IMR-90 (cell line): ENCODE measurements at places on chromosomes 16 and 17. TPM values are rescaled to one million over a fixed set of nuclear protein-coding genes. Genes with fewer than 3 reads are reported as not detected.

DNA sequence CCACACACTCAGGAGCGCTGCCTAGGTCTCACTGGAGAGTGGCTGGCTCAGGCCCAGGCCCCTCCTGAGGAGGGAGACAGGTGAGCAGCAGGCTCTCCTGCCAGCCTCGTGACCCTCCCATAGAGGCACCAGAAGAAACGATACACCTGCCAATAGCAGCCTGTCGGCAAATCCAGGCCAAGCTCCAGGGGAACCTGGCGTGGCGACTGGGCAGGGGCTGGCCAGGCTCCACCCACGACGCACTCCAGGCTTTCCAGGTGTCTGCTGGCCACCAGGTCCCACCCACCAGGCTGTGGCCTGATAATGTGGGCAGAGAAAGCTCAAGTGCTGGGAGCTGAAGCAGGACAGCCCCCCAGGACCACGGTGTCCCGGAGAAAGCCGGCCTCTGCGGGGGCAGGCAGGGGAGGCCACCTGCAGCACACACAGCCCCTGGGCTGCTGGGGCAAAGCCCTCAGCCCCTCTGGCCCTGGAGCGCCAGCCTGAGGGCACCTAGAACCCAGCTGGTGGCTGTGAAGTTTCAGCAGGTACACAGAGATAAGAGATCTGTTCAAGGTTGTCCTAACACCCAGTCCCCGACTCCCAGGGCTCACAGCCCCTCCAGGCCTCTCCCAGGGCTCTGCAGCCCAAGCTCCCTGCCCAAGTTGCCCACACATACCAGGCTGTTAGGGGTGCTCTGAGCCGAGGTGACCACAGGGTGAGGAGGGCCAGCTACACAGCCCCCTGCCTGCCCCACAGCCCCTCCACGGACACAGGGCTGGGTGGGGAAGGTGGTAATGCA, 2.4 kb downstream of the PGAP6 start:
- no peak for DNase-seq
- peaks cover 27% of the 10 kb centered on the region for H3K36me3 ChIP-seq
- H3K27ac ChIP-seq = no peak overlapping the region
- peaks cover 2% of the 10 kb centered on the region; the same call in 1 of the 2 replicates for H3K4me1 ChIP-seq

Gene CA7
- total RNA-seq = not detected in 2 replicates

DNA sequence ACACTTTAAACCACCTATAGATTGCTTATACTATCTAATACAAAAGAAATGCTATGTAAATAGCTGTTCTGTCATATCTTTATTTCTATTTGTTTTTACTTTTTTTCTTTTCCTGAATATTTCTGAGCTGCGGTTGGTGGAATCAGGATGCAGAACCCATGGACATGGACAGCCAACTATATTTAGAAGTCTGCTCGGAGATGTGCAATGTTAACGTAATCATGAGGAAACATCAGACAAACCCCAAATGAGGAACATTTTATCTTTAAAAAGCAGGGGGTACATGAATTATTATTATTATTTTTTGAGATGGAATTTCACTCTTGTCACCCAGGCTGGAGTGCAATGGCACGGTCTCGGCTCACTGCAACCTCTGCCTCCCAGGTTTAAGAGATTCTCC, 31.4 kb upstream of the GHDC start:
- H3K4me3 ChIP-seq = no peak overlapping the region
- no peak for DNase-seq
- peaks cover 25% of the 10 kb centered on the region for H3K36me3 ChIP-seq
- H3K27ac ChIP-seq = no peak overlapping the region

- peak overlapping the region; percentile 80 for H3K27ac ChIP-seq
- H3K4me3 ChIP-seq = peak overlapping the region; percentile 95
- peaks cover 7% of the 10 kb centered on the region for H3K4me1 ChIP-seq
- DNase-seq = peak; percentile 19
Observed at GRCh38 chr16:81445143-81445961, 744 bp downstream of the CMIP start.

Gene CLEC18C
- not detected in 2 replicates for total RNA-seq

- peak; percentile 69 for DNase-seq
- H3K27me3 ChIP-seq = no peaks in the 10 kb centered on the region
- H3K4me3 ChIP-seq = peak overlapping the region; percentile 87
- peaks cover 32% of the 10 kb centered on the region for H3K36me3 ChIP-seq
- H3K27ac ChIP-seq = peak overlapping the region; percentile 96
Observed at GRCh38 chr17:81870131-81870980, 781 bp downstream of the ARHGDIA start.

- H3K36me3 ChIP-seq = no peaks in the 10 kb centered on the region
- H3K4me1 ChIP-seq = peaks cover 48% of the 10 kb centered on the region
- H3K27me3 ChIP-seq = no peaks in the 10 kb centered on the region
- H3K4me3 ChIP-seq = no peak overlapping the region
- DNase-seq = peak; percentile 100
- peak overlapping the region; percentile 87 for H3K27ac ChIP-seq
Observed at GRCh38 chr16:11100239-11100750, 155.7 kb downstream of the SOCS1 start.

- H3K36me3 ChIP-seq = no peaks in the 10 kb centered on the region
- H3K27me3 ChIP-seq = no peaks in the 10 kb centered on the region
- H3K4me1 ChIP-seq = no peaks in the 10 kb centered on the region
- DNase-seq = no peak
Observed at GRCh38 chr17:16361874-16362273, 8.6 kb upstream of the CENPV start.

DNA sequence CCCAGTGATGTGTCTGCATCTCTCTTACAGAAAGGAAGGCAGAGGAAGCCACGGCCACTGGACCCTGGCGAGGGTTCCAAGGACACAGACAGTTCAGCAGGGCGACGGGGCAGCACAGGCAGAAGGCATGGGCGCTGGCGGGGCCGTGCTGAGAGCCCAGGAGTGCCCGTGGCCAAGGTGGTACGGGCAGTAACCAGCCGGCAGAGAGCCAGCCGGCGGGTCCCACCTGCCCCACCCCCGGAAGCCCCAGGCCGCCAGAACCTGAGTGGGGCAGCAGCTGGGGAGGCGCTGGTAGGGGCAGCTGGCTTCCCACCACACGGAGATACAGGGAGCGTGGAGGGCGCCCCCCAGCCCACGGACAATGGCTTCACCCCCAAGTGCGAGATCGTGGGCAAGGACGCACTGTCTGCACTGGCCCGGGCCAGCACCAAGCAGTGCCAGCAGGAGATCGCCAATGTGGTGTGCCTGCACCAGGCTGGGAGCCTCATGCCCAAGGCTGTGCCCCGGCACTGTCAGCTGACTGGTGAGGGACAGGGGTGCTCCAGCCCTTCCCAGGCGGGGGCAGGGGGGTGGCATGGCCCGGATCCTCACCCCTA, 7.8 kb downstream of the XYLT2 start:
- DNase-seq = no peak
- H3K36me3 ChIP-seq = peaks cover 54% of the 10 kb centered on the region

GRCh38 chr17:36727577-36727976, 126.2 kb downstream of the MRM1 start:
- no peaks in the 10 kb centered on the region for H3K36me3 ChIP-seq
- 0 out of 2 replicates have a peak, but pooled peaks cover under 1% of the 10 kb centered on the region for H3K4me1 ChIP-seq
- no peak overlapping the region for H3K4me3 ChIP-seq
- DNase-seq = no peak

DNA sequence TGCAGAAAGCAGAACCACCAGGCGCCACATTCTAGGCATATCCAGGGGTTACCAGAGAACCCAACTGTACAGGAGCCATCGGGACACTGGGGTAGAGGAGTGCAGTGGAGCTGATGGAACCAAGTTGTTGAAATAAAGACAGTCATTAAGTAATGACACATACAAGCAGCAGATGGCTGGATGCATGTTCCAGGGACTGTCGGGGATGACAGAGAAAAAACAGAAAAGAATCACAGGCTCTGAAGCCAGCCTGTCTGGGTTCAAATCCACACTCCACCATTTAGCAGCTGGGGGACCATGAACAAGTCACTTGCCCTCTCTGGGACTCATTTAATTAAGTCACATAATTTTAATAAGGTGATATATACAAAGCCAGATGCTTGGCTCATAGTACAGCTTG, 117.1 kb downstream of the ZNF423 start:
- H3K27ac ChIP-seq = no peak overlapping the region
- H3K27me3 ChIP-seq = peaks cover 7% of the 10 kb centered on the region; the same call in 1 of the 2 replicates
- H3K36me3 ChIP-seq = no peaks in the 10 kb centered on the region
- no peak for DNase-seq
- no peaks in the 10 kb centered on the region for H3K4me1 ChIP-seq

DNA sequence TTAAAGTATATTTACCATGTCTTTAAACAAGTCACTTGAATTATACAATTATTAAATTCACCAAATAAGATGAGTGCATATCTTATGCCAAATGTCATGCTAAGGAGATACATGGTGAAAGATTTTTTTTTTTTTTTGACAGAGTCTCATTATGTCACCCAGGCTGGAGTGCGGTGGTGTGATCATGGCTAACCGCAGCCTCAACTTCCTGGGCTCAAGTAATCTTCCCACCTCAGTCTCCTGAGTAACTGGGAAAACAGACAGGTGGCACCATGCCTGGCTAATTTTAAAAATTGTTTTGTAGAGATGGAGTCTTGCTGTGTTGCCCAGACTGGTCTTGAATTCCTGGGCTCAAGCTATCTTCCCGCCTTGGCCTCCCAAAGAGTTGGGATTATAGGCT, 149.0 kb upstream of the GOT2 start:
- no peak for DNase-seq
- H3K36me3 ChIP-seq = no peaks in the 10 kb centered on the region
- no peaks in the 10 kb centered on the region for H3K27me3 ChIP-seq
- no peak overlapping the region for H3K27ac ChIP-seq

DNA sequence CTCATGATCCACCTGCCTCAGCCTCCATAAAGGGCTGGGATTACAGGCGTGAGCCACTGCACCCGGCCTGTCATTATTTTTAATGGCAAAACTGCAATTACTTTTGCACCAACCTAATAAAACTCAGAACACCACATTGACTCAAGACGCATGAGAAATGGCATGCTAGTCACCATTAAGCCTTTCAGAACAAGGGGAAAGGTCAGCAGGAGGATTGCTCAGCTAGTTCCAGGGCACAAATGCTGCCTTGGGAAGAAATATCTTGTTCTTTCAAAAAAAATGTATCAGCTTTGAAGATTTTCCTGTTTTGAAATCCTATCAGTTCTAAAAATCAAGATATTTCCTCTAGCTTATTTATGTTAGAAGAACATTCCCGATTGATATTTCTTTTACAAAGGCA, 32.4 kb upstream of the CDYL2 start:
- no peak overlapping the region for H3K27ac ChIP-seq
- no peak for DNase-seq
- H3K4me1 ChIP-seq = no peaks in the 10 kb centered on the region
- no peaks in the 10 kb centered on the region for H3K36me3 ChIP-seq

Gene CCDC40
- total RNA-seq = 0.90 and 1.9 TPM in 2 replicates

DNA sequence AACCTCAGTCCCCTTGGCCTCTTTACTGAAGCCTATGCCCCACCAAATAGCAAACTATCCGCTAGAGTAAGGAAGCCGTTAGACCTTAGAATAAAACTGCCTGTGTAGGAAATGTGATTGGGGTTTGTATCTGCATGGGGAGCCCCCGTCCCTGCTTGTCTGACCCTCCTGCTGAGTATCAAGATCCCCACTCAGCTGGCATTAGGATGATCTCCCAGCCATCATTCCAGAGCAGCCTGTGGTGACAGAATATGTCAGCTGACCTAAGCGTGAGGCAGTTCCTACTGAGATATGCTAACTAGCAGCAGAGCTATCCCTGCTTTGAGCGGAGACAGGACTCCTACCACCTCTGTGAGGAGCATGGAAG, 645 bp upstream of the GFOD2 start:
- peak overlapping the region; percentile 89 for H3K27ac ChIP-seq
- peaks cover 8% of the 10 kb centered on the region for H3K4me1 ChIP-seq
- peak; percentile 63 for DNase-seq
- no peaks in the 10 kb centered on the region for H3K27me3 ChIP-seq

DNA sequence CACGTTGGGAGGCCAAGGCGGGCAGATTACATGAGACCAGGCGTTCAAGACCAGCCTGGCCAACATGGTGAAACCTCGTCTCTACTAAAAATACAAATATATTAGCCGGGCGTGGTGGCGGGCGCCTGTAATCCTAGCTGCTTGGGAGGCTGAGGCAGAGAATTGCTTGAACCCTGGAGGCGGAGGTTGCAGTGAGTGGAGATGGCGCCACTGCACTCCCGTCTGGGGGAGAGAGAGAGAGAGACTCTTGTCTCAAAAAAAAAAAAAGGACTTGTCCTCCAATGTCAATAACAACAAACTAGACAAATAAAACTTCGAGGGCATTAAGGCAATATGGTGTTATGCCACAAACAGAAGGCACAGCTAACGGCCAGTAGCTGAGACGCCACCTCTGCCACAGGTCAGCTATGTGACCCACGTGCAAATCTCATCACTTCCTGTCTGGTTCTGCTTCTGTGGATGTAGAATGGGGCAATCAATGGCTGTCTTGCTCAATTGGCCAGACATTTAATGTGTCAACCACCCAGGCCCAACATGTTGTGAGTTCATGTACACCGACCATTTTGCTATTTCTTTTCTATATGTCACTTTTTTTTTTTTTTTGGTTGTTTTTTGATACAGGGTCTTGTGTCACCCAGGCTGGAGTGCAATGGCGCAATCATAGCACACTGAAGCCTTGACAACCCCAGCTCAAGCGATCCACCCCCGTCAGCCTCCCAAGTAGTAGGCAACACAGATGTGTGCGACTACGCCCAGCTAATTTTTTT, 834 bp upstream of the TXNDC11 start:
- no peaks in the 10 kb centered on the region for H3K27me3 ChIP-seq
- peaks cover 9% of the 10 kb centered on the region for H3K4me1 ChIP-seq
- H3K4me3 ChIP-seq = peak overlapping the region; percentile 49
- H3K27ac ChIP-seq = peak overlapping the region; percentile 61
- peaks cover 5% of the 10 kb centered on the region for H3K36me3 ChIP-seq

Gene SPN
- not detected in 2 replicates for total RNA-seq

- H3K36me3 ChIP-seq = peaks cover 1% of the 10 kb centered on the region; the same call in 1 of the 2 replicates
- H3K4me1 ChIP-seq = peaks cover 17% of the 10 kb centered on the region; the same call in 1 of the 2 replicates
- no peak for DNase-seq
- H3K27me3 ChIP-seq = no peaks in the 10 kb centered on the region
- H3K4me3 ChIP-seq = no peak overlapping the region
Observed at GRCh38 chr16:29318037-29318436, 88.5 kb downstream of the NPIPB11 start.

DNA sequence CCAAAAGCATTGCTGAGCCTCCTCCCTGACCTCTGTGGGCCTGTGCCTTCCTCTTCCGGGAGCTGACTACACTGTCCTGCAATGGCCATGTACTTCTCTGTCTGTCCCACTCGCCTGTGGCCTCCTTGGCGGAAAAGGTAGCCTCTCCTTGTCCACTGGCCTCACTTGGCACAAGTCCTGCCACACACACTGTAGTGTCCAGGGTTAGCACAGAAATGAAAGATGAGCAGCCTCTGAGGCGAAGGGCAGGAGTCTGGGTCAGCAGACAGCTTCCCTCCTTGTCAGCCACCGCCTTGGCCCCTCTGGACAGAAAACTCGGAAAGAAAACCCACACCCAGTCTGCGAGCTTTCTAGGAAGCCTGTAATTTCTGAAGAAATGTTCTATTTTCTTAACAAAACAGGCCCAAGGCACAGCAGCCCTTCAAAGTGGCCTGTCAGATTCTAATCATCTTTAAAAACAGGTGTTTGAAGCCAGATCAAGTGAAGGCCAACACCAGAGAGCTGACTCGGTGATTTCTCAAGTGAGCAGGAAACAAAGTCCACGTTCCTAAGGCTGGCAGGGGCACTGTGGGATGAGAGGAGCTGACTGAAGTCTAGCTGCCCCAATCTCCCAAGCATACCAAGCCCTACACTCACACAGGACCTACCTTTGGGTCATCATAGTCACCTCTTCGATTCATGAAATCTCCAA, 67.2 kb downstream of the GTF3C1 start:
- no peak for DNase-seq
- no peak overlapping the region for H3K27ac ChIP-seq
- no peaks in the 10 kb centered on the region for H3K4me1 ChIP-seq

GRCh38 chr16:9836118-9836736, 346.0 kb downstream of the GRIN2A start:
- H3K4me3 ChIP-seq = no peak overlapping the region
- H3K27ac ChIP-seq = no peak overlapping the region
- H3K36me3 ChIP-seq = no peaks in the 10 kb centered on the region
- no peak for DNase-seq
- no peaks in the 10 kb centered on the region for H3K4me1 ChIP-seq
